GM12878 (cell line): ENCODE measurements at places on chromosomes 12 and 14. TPM values are rescaled to one million over a fixed set of nuclear protein-coding genes. Genes with fewer than 3 reads are reported as not detected.

GNS gene
- total RNA-seq = 20.8 and 21.4 TPM in 2 replicates

LRP1-AS gene
- not detected in 2 replicates for total RNA-seq

FOXG1 gene
- 0.32 and 0.44 TPM in 2 replicates for total RNA-seq

SOAT2 gene
- 1.6 and 1.9 TPM in 2 replicates for total RNA-seq

PKP2 gene
- total RNA-seq = 0.05 and 0.08 TPM in 2 replicates

RHOJ gene
- total RNA-seq = not detected in 2 replicates

MYF5 gene
- total RNA-seq = not detected in 2 replicates

KIF5A gene
- total RNA-seq = 2.2 and 2.9 TPM in 2 replicates

DNA sequence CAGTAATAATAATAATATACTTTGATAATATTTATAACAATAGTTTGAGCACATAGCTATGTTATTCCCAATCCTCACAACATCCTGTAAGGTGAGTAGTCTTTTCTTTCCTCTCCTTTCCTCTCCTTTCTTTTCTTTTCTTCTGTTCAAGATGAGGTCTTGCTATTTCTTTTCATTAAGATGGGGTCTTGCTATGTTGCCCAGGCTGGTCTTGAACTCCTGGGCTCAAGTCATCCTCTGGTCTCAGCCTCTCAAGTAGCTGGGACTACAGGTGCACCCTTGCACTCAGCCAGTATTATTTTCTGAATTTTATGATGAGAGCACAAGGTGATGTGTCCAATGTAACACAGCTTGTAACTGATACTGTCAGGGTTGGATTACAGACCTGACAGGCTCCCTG is 134.6 kb downstream of the OTOGL start:
- DNase-seq = no peak

DNA sequence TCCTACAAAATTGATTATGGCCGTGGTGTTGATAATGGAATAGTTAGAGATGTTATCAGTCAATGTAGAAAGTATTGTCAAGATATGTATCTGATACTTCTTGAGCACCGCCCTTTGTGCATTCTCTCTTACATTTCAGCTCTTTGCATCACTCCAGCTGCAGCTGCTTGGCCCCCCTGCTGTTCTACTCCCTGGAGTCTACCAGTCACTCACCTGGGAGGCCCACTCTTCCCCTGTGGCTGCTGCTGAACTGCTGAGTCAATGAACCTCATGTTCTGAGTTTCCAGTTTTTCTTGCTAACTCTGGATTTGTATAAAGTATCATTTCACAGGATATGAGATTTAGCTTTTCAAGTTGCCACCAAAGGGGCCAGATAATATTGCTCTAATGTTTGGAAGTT is 312.8 kb upstream of the SLC16A7 start:
- DNase-seq = no peak

- no peak for DNase-seq
These were observed 111.3 kb upstream of the FRMD6 start for GRCh38 chr14:51540364-51540763.

DNA sequence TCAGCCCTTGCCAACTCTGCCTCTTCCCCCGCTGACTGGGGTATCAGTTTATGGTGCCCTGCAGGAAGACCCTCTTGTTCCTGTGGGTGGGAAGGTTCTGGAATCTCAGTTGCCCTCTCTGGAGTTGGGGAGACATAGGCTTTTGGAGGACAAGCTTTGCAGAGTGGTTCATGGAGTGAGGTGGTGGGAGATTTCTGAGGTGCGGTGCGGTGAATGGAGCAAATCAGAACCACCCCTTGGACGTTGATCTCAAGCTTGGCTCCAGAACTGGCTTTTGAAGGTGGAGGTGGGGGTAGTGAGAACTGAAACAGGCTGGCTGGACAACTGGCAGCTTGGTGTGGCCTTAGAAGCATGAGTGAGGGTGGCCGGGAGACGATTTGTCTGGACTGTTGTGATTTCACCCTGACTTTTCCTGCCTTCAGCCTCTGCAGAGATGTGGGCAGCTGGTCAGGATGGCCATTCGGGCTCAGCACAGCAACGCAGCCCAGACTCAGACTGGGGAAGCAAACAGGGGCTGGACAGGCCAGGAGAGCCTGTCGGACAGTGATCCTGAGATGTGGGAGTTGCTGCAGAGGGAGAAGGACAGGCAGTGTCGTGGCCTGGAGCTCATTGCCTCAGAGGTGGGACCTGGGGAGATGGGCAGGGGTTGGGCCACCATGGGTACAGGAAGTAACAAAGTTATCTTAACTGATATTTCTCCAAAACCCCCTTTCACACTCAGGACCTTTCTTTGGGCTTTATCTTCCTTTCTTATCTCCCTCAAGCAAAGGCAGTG is 1.1 kb downstream of the SHMT2 start:
- DNase-seq = no peak

- no peak for DNase-seq
These were observed 47.7 kb downstream of the ATP6V1D start for GRCh38 chr14:67311868-67312267.

DNA sequence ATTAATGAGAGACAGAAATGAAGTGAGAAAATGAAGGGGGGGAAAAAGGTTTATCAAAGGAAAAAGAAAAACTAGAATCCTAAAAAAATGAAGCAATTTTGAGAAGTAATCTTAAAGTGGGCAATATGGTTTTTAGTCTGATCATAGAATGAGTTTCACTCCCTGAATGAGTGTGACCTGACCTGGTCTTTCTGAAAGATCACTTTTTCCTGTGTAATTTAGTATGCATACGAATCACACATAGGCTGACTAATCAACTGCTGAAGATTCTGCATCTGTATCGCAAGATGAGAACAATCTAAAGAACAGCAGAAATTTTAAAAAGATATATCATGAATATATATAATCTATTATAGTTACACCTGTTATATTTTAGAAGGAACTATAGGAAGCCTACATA is 11.3 kb downstream of the GNPTAB start:
- no peak for DNase-seq

DNA sequence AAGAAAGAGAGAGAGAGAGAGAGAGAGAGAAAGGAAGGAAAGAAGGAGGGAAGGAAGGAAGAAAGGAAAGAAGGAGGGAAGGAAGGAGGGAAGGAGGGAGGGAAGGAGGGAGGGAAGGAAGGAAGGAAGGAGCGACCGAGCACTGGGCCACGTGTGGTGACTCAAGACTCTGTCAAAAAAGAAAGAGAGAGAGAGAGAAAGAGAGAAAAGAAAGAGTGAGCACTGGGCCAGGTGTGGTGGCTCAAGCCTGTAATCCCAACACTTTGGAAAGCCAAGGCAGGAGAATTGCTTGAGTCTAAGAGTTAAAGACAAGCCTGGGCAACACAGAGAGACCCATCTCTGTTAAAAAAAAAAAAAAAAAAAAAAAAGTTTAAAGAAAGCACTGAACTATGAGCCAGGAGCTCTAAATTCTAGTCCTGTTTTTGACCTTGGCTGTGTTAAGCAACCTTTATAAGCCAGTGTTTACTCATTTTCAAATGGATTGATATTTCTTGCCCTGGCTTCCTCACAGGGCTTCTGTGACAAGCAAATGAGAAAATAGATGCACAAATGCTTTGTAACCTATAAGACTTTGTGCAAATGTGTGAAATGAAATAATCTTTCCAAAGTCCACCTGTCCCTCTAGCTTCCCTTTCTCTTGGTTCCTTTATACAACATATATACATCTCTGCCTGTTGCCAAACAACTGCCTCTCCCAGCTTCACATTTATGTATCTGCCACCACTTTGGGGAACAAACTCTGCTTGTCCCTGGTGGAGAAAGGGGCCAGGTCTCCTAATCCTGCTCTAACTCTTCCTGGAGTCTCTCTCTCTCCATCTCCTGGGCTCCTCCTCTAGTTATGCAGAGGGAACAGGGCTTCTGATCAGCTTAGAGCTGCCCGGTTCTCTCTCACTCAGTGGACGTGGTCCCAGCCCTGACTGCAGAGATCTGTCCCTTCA is 16.1 kb upstream of the PLEKHG6 start:
- no peak for DNase-seq

- no peak for DNase-seq
These were observed 135.8 kb downstream of the SLC8A3 start for GRCh38 chr14:70052990-70053389.
